ENCODE measurements at places on chromosomes 6 and 20. TPM values are rescaled to one million over a fixed set of nuclear protein-coding genes. Genes with fewer than 3 reads are reported as not detected.

- no peak for DNase-seq
- H3K4me3 ChIP-seq: no peak overlapping the region
- no peaks in the 10 kb centered on the region for H3K27me3 ChIP-seq
- no peaks in the 10 kb centered on the region for H3K4me1 ChIP-seq
Measured at GRCh38 chr6:102670735-102671134, 1277.2 kb downstream of the GRIK2 start.

DNA sequence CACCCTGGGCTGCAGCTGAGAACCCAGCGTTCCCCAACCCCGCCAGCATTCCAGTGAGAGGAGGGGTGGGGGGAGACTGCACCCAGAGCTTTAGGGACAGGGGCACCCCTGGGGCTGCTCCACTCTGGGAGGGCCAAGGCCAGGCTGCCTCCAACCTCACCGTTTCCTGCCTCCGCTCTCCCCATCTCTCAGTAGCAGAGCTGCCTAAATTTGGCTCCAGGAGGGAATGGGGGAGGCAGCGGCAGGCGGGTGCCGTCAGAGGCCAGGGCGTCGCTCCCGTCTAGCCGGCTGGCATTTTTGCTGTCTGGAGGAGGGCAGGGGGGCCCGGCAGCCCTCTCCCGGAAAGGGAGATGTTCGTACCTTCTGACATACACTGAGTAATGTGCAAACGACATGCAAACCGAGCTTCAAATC lies 46.6 kb downstream of the NOL4L start:
- H3K4me3 ChIP-seq: no peak overlapping the region
- DNase-seq: peak; percentile 71
- no peaks in the 10 kb centered on the region for H3K27me3 ChIP-seq
- H3K27ac ChIP-seq: peak overlapping the region; percentile 66

GRCh38 chr20:49989234-49990065 lies 6.7 kb downstream of the SNAI1 start:
- H3K4me1 ChIP-seq: peaks cover 31% of the 10 kb centered on the region
- DNase-seq: peak; percentile 84
- H3K4me3 ChIP-seq: no peak overlapping the region
- no peaks in the 10 kb centered on the region for H3K36me3 ChIP-seq
- no peaks in the 10 kb centered on the region for H3K27me3 ChIP-seq

The SYNGAP1 gene
- 0.58 TPM for total RNA-seq

- H3K36me3 ChIP-seq: peaks cover 51% of the 10 kb centered on the region
- no peak overlapping the region for H3K27ac ChIP-seq
- no peak overlapping the region for H3K4me3 ChIP-seq
- peaks cover 17% of the 10 kb centered on the region for H3K4me1 ChIP-seq
- DNase-seq: peak; percentile 93
- H3K27me3 ChIP-seq: no peaks in the 10 kb centered on the region
Measured at GRCh38 chr20:48657426-48658197, 170.2 kb downstream of the PREX1 start.

DNA sequence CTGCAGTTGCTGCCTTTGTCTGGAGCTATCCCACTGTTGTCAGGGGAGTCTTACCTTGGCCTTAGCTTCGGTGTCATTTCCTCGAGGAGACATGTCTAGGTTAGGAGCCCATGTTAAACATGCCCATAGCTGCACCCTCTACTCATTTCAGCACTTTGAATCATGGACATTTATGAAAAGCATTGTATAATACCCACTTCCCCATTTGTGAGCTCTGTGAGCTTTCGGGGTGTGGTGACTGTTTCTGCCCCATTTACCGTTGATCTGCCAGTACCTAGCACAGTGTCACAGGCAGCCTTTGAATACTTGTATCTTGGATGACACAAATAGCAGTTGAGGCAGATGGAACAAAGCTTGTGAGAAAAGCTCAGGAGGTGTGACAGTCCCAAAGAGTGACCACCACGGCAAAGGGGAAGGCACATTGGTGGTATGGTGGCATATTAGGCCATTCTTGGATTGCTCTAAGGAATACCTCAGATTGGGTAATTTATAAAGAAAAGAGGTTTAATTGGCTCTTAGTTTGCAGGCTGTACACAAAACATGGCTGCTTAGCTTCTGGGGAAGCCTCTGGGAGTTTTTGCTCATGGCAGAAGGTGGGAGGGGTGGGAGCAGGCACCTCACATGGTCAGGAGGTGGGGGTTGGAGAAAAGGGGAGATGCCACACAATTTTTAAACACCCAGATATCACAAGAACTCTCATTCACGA lies 42.0 kb downstream of the JARID2 start:
- H3K4me1 ChIP-seq: peaks cover 16% of the 10 kb centered on the region
- DNase-seq: no peak
- no peak overlapping the region for H3K27ac ChIP-seq
- H3K27me3 ChIP-seq: no peaks in the 10 kb centered on the region
- no peaks in the 10 kb centered on the region for H3K36me3 ChIP-seq

GRCh38 chr6:133254552-133255228 lies 13.5 kb downstream of the EYA4 start:
- H3K4me3 ChIP-seq: no peak overlapping the region
- H3K4me1 ChIP-seq: no peaks in the 10 kb centered on the region
- no peaks in the 10 kb centered on the region for H3K27me3 ChIP-seq

The CRISP2 gene
- total RNA-seq: not detected

The MAP1LC3A gene
- total RNA-seq: 29.7 TPM

- no peaks in the 10 kb centered on the region for H3K27me3 ChIP-seq
- DNase-seq: no peak
- H3K4me3 ChIP-seq: no peak overlapping the region
Measured at GRCh38 chr20:50462093-50462690, 48.0 kb upstream of the PTPN1 start.

All from stomach (tissue), 19 donors.